ENCODE measurements at places on chromosomes 3 and 15.

DNA sequence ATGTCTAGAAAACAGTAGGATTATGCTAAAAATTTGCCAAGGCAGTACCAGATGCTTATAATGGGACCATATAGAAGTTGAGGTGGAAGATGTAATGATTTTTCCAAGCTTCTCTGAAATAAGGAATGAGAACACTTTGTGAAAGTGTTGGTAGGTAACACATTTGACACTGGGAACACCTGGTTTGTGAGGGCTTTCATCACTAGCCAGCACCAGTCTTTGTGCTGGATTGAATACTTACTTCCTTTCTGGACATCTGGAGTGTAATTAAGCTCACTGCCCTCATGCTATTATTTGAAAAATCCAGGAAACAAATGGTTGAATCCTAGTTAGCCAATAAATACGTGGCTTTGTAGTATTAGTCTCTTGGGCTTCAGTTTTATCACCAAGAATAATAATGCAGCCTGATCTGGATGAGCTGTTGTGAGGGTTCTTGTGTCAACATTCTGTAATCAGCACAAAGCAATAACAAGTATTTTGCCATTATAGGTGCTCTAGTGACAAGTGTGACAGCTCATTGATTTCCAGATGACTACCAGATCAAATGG is 12.9 kb downstream of the CCDC80 start:
- no peak for DNase-seq

GRCh38 chr3:79257791-79258190 is 510.0 kb downstream of the ROBO1 start:
- DNase-seq: no peak

DNA sequence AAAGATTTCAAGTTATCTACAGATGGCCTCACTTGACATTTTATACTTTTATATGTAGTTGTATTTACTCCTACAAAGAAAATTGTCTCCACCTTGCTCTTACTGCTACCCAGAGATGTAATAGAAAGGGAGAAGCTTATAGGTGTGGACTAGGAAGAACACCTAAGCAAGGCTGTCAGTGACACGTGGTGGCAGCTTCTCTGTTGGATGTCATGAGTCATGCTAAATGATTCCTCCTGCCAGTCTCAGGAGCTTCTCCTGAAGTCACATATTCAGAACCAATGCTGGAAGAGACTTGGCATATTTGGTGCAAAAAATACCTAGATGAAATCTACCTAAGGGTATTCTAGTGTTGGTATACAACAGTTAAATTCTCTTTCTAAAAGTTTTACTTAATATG is 184.7 kb downstream of the LRRC3B start:
- no peak for DNase-seq

GRCh38 chr15:29349196-29349595 is 79.6 kb upstream of the NSMCE3 start:
- no peak for DNase-seq

GRCh38 chr3:127775398-127776109 is 46.8 kb downstream of the MGLL start:
- no peak for DNase-seq

- no peak for DNase-seq
These were observed 112.5 kb upstream of the TGFBR2 start for GRCh38 chr3:30493911-30494311.

- DNase-seq: no peak
These were observed 78.3 kb upstream of the TPM1 start for GRCh38 chr15:62964251-62964650.

GRCh38 chr15:46961795-46962194 is 755.5 kb upstream of the SEMA6D start:
- no peak for DNase-seq

- DNase-seq: no peak
These were observed 103.4 kb downstream of the WNT7A start for GRCh38 chr3:13776253-13777050.

Data from stimulated activated CD4-positive, alpha-beta T cell treated with anti-CD3 and anti-CD28 coated beads, Interleukin-15, amount 100 ng/mL, for 48 hours (primary cell).